ENCODE measurements at places on chromosomes 6 and 20.

DNA sequence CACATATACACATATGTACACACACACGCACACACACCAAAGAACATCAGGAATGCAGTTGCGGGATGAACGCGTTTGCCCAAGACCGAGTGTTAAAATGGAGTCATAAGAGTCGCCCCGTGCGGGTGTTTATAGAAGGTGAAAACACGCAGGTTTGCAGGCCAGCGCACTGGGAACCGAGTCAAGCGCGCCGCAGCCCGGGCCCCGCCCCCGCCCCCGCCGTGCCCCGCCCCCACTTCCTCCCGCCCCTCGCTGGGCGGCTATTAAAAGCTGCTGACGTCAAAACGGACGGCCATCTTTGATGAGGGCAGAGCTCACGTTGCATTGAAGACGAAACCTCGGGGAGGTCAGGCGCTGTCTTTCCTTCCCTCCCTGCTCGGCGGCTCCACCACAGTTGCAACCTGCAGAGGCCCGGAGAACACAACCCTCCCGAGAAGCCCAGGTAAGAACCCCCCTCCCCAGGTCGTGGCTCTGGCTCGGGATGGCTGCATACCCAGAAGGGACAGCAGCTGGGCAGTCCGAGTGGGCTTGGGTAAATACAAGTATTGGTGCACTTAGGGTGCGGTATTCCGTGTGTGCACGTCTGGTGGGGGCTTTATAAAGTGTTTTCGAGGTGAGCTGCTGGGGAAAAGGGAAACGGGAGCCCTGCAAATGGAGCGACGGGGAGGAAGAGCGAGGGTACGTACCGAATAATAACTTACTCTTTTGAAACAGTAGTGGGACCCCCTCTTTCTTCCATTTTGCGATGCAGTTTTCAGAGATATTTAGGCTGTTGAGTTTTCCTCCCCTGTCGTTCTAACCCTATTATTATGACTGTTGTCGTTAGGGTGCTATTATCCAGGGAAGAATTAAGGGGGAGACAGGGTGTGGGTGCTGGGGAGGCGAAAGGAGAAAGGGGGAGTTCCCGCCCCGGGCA, at the start of gene SNAP25:
Gene SNAP25 (plus strand): TSS at position 295 of the 916 bp plus-strand sequence. CDS start 56,662 bp downstream, outside the sequence.
- peak; percentile 60 for DNase-seq

DNA sequence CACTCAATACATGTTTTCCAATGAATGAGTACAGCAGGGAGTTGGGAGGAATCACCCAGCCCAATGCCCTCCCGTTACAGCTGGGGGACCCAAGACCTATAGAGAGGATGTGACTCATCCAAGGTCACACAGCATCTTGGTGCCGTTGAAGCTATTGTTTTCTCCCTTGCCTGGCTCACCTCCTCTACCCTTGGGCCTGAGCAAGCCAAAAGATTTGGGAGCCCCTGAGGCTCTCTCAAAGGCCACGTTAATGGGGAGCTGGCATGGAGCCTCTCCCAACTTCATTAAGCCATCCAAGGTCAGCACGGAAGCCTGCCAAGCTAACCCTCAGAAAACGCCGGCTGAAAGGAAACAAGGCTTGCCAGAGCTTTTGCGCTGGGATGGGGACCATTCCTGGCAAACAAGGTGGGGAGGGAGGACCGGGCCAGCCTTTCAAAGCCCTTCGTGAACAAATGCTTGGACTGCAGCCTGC, 30.4 kb downstream of the KCNB1 start:
- DNase-seq: no peak

- no peak for DNase-seq
Observed at GRCh38 chr20:49052334-49052733, 6.2 kb downstream of the CSE1L start.

DNA sequence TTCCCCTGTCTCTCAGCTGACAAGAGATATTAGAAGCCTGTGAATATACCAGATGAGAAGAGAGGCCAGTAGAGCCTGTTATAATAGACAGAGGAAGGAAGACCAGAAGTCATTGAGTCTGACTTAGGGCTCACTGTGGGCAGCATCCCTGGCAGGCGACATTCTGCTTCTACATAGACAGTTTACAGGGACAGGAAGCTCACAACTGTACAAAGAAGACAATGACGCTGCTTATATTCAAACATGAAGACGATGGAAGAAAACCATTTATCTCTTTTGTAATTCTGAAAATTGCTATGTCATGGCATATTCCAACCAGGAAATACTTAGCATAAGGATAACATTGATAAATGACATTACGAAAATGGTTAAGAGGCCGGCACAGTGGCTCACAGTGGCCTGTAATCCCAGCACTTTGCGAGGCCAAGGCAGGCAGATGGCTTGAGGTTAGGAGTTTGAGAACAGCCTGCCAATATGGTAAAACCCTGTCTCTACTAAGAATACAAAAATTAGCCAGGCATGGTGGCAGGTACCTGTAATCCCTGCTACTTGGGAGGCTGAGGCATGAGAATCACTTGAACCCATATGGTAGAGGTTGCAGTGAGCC, 170.9 kb downstream of the UBE3D start:
- DNase-seq: no peak

GRCh38 chr6:48959251-48960060, 503.6 kb downstream of the MMUT start:
- DNase-seq: no peak

GRCh38 chr6:81764531-81764930, 12.1 kb upstream of the TENT5A start:
- no peak for DNase-seq

GRCh38 chr20:3739926-3740451, 7.5 kb downstream of the HSPA12B start:
- DNase-seq: no peak

DNA sequence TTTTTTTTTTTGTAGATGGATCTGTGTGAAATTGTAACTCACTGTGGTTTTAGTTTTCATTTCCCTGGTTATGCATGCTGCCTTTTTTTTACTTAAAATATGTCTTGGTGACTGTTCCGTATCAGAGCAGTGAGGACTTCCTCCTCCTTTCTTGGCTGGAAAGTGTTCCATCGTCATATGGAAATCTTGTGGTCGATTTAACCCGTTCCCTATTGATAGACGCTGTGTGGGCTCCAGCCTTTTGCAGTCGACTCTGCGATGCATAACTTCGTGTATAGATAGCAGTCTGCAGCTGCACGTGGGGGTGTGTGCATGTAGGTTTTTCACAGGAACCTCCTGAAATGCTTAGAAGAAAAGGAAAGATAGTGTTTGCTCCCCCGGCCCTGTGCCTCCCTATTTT, 28.1 kb upstream of the PNPLA1 start:
- peak; percentile 17 for DNase-seq

- no peak for DNase-seq
Observed at GRCh38 chr20:50281831-50282591, 91.4 kb downstream of the CEBPB start.

- DNase-seq: no peak
Observed at GRCh38 chr6:118656847-118657451, 5.6 kb upstream of the CEP85L start.

DNA sequence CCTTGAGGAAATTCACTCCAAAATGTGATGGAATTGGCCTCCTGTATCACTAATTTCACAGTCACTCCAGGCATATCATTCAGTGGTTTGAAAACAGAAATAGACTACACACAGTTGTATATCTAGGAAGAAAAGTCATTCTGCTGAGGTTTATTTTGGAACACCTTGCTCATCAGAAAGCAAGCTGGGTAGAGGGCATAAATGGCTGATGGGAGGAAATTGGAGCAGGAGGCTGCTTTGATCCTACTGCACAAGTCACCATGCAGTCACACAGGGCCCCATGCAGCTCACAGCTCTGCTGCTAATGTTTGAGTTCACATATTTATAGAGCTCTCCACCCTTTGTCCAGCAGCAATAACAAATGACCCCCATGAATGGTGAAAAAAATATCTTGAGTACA, 12.3 kb downstream of the NHLRC1 start:
- DNase-seq: no peak

- DNase-seq: no peak
Observed at GRCh38 chr6:33628401-33628964, 7.4 kb downstream of the ITPR3 start.

GRCh38 chr6:12049165-12049564, 37.1 kb downstream of the HIVEP1 start:
- DNase-seq: no peak

DNA sequence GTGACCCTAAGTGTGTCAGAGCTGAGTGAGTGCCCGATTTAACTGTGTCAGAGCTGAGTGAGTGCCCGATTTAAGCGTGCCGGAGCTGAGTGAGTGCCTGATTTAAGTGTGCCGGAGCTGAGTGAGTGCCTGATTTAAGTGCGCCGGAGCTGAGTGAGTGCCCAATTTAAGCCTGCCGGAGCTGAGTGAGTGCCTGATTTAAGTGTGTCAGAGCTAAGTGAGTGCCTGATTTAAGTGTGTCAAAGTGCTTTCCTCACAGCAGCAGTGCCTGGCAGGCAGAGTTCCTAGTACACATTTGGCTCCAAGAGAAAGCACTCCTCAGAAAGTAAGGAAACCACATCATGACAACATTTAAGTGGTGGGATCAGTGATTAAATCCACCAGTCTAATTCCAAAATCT, 13.2 kb downstream of the SERAC1 start:
- DNase-seq: no peak

DNA sequence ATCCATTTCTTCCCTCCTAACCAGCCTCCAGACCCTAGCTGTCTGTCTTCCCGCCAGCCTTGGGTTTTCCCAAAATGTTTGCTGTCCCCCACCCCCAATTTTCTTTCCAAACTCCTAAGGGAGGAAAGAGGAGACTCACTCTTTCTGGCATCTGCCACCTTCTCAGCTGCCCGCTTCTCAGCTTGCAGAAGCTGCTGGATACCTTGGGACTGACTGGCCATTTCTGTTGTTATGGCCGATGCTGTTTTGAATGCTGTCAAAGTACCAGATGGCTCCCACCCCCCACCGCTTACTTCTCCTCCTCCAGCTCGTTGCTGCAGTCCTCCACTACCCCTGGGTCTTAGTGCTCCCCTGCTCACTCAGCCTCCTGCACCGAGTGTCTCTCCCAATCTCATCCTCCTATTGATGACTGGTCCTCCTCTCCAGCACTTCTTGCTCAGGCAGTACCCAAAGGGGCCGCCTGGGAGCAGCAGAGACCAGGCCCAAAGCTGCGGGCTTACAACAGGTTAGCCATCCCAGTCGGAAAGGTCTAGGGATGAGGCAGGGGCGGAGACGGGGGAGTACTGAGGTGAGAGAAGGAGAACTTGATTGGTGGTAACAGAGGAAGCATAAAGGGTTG, at the start of gene ATP6V1G2:
Gene ATP6V1G2 (minus strand): TSS at position 270 of the 619 bp plus-strand sequence. CDS start 49 bp downstream, at position 221.
- peak; percentile 90 for DNase-seq

GRCh38 chr6:39476151-39476550, 153.6 kb upstream of the KCNK16 start:
- no peak for DNase-seq

GRCh38 chr20:39136798-39137197, 174.7 kb downstream of the DHX35 start:
- no peak for DNase-seq

DNA sequence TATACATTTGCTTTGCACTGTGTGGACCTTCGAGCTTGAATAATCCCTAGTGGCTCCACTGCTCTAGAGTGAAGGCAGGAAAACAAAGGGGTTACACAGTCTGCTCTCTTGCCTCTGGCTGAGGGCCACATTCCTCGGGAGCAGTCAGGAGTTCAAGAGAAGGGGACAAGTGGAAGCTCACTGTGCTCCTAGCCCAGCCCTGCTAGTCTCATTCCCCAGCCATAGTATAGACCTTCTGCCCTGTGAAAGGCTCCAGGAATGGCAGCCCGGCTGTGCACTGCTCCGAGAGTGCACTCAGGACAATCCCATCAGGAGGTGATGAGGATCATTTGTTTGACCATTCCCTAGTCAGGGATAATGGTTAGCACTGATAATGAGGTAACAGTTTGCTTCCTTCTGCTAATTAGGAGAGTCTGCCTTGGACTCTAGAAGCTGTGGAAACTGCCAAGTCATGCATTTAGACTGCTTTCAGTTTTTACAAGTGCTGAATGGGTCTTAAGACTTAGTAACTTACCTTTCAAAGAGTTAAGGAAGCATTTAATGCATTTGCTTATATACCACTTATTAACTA, 8.5 kb downstream of the IYD start:
- DNase-seq: no peak

DNA sequence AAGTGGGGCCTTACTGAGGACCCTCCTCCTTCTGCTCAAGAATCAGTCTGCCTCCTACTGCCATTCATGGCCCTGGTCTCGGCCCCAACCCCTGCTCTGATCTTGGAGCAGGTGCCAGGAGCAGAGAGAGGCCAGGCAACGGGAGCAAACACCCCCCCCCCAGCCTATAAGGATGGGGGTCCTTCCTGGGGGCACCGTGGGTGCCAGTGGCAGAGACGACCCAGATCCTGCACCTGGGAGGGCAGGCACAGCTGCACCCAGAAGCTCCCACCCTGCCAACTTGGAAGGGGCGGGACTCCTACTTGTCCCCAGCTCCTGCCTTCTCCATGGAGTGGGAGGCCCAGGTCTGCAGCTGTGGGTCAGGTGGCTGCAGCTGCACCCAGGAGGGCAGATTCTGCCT, 183.2 kb downstream of the EYA4 start:
- no peak for DNase-seq

DNA sequence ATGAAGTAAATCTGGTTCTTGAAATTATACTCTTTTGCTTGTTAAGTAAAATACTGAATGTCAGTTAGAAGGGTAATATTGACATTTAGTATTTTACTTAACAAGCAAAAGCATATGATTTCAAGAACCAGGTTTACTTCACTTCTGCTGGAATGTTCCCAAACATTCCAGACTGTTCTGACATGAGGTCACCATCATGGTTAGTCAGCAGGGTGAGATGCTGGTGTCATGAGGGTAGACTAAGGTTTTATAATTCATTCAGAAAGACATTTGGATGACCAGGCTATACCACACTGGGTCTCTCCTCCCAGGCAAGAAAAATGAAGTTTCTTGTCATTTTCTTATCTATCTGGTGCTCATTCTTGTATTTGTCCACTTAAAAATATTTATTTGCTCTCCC, 414.4 kb upstream of the MMS22L start:
- DNase-seq: peak; percentile 65

DNA sequence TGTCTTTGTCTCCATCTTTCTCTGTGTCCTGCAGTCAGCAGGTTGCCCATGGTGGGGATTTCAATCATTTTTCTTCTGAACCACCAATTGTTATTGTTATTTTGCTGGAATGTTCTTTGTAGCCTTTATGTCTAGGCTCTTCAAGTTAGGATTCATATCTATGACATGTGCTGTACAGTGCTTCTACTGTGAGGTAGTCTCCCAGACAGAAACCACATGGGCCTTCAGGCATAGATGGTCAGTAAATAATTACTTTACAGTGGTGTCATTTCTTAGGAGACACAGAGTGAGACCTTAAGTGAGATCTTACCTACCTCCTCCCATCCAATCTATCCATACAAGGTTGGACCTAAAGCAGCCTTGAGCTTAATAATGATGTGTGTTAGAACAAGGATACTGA, 265.5 kb downstream of the ZFAND3 start:
- DNase-seq: no peak

DNA sequence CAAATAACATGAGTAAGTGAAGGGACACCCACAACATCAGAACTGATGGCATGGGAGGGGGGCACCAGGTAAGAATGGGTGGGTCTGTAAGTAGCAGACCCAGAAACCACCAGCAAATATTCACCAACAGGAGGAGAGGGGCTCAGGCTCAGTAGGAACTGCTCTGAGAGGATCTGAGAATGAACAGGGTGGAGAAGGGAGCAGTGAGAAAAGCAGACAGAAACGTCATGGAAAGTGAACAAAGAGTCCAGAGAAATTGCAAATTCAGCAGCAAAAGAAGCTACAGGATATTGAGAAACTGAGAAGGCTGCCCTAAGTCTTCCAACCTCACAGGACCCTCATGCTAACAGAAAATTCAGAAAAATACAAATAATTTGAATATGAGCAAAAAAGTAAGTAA, 121.3 kb downstream of the KIF16B start:
- DNase-seq: no peak
